Posterior vena cava (tissue), 2 donors: ENCODE measurements at places on chromosomes 5 and 9. TPM values are rescaled to one million over a fixed set of nuclear protein-coding genes. Genes with fewer than 3 reads are reported as not detected.
A peak's percentile ranks its signal among the peaks of the same experiment; 100 is the strongest.

The PTGS1 gene
- 20.8 TPM for total RNA-seq

The AQP3 gene
- total RNA-seq = 8.4 TPM

The INSL6 gene
- not detected for total RNA-seq

The ECSCR gene
- total RNA-seq = 46.6 TPM

The FNIP1 gene
- 39.5 TPM for total RNA-seq

The AGXT2 gene
- total RNA-seq = not detected

The C5orf34 gene
- 2.3 TPM for total RNA-seq

The DPYSL3 gene
- total RNA-seq = 418 TPM

The BTNL9 gene
- 22.6 TPM for total RNA-seq

The CAVIN4 gene
- 1.5 TPM for total RNA-seq

The RHOBTB3 gene
- total RNA-seq = 55.7 TPM

The IFNK gene
- total RNA-seq = not detected

- DNase-seq = no peak
Measured at GRCh38 chr5:94094793-94095441, 353.5 kb upstream of the POU5F2 start.

- DNase-seq = no peak
Measured at GRCh38 chr9:73411494-73411893, 259.8 kb downstream of the ANXA1 start.

DNA sequence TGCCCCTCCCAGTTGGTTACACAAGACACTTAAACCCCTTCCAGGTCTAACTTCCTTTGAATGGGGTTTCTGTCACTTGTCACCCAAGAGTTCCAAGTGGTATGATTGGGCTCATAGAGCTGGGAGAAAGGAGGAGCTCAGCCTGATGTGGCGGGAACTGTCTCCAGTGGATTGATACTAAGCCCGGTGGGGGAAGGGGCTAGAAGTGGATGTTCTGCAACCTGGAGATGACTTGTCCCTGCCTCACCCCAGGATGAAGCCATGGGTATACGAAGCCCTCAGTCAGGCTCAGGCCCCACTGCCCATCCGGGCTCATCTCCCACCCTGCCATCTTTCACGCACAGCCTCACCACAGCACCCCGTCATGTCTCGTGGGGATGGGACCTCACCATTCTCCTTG, 203.9 kb downstream of the CDK5RAP2 start:
- no peak for DNase-seq

GRCh38 chr5:33850100-33850594, 41.6 kb downstream of the ADAMTS12 start:
- no peak for DNase-seq

- DNase-seq = no peak
Measured at GRCh38 chr9:92499701-92500100, 17.4 kb upstream of the ASPN start.

DNA sequence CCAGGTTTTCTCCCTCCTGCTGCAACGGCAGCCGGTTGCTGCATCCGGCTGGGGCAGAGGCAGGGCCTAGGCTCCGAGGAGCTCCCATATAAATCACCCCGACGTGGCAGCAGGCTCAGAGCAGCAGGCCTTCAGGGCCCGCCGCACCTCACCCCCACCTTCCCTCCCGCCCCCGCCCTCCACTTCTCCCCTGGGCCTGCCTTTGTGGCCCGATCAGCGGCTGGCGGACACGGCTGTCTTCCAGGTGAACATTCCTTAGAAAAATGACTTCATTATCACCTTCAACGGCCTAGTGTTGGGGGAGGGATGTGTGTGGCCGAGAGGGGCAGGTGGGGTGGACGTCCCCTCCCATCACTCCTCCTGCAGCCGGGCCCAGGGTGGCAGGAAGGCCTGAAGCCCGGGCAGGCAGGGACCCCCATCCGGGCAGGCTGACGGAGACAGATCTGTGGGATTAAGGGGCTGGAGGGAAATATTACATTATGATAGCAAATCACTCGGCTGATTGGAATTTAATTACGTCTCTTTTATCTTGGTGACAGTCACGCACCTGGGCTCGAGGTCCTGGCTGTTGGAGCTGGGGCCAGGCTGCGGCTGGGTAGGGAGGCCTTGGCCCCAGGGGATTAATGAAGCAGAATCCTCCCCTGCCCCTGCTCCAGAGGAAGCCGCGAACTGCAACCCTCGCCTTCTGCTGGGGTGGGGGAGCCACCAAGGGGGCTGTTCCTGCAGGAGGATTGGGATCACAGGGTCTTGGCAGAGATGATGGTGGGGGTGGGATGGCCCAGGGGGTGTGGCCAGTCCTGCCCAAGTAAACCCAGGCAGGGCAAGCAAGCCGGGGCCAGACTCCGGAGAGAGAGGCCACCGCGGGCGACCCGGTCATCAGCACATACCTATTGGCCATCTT, 38.4 kb upstream of the RXRA start:
- DNase-seq = no peak

DNA sequence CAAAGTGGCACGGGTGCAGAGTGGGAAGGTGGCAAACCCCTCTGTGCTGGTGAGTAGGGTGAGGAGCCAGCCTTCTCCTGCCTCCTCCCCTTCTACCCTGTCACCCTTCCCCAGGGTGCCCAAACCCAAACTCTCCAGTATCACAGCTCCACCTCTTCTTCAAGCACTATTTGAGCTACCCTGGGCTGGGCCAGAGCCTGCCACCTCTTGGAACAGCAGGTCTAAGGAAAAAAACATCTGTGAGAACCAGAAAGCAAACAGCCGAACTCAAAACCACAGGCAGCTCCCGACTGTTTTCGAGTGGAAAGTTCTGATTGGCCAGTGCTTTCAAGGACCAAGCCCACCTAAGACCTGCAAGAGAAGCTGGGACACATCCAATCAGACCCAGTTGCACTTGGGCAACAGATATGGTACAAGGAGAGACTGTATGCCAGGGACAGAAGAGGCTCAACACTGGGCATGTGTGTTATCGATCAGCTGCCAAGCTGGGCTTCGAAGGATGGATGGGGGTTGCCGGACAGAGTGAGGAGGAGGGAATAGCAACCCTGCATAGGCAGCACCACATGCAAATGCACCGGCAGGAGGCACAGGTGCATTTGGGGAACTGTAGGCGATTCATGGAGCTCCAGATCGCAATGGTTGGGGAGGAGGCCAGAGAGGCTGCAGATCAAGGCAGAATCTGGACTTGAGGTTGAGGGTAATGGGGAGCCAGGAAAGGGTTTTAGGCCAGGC, 19.7 kb downstream of the ACSL6 start:
- DNase-seq = peak; percentile 51

DNA sequence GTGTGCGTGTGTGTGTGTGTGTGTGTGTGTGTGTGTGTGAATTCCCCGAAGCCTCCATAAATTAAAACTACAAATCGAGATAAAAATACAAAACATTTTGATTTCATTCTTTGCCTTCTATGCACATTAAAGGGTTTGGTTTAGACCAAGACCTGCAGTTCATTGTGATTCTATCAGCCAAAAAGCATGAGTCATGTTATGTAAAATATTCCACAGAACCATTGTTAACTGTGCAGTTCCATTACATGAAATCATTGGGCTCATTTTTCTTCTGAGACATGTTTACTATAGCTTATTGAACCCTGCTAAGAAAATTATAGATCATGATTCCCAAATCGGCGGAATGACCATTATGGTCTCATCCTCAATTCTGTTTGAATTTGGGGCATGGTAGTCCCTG, 11.7 kb downstream of the CAVIN4 start:
- no peak for DNase-seq

GRCh38 chr9:121538221-121538620, 38.6 kb upstream of the GGTA1 start:
- peak; percentile 42 for DNase-seq

DNA sequence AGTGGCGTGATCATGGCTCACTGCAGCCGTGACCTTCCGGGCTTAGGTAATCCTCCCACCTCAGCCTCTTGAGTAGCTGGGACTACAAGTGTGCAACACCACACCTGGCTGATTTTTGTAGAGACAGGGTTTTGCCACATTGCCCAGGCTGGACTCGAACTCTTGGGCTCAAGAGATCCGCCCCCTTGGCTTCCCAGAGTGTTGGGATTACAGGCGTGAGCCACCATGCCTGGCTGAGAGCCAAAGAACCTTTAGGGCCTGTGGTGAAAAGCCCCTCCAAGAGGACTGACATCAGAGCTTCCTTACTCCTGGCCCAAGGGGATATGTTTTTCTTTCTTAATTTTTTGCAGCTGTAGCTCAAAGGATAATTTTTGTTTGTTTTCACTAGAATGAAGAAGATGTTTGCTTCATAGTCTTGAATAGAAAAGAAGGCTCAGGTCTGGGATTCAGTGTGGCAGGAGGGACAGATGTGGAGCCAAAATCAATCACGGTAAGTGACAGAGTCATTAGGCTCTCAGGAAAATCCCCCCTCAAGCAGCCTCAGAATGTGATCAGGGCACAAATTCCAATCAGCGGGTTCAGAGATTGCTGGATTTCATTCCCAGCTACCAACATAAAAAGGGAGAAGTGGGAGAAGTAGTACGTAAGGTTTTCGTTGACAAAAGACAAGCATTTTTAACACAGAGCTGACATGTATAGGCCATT, 77.1 kb downstream of the GOLPH3 start:
- DNase-seq = no peak

GRCh38 chr5:137954131-137954879, 65.0 kb downstream of the PKD2L2 start:
- DNase-seq = no peak

GRCh38 chr9:8157683-8158324, 358.2 kb upstream of the DMAC1 start:
- DNase-seq = no peak

GRCh38 chr5:31427724-31428309, 104.1 kb downstream of the DROSHA start:
- no peak for DNase-seq

DNA sequence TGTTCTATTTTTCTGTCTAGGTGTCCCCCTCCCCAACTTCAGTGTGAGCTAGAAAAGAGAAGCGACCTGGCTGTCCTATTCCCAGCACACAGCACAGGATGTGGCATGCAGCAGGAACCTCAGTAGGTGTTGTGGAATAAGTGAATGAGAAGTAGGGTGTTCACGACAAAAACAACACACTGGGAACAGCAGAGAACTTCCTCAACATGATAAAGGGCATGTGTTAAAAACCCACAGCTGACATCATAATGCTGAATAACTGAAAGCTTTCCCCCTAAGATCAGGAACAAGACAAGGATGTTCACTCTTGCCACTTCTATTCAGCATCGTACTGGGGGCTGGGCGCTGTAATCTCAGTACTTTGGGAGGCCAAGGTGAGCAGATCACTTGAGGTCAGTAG, 155.6 kb upstream of the ZNF618 start:
- no peak for DNase-seq

DNA sequence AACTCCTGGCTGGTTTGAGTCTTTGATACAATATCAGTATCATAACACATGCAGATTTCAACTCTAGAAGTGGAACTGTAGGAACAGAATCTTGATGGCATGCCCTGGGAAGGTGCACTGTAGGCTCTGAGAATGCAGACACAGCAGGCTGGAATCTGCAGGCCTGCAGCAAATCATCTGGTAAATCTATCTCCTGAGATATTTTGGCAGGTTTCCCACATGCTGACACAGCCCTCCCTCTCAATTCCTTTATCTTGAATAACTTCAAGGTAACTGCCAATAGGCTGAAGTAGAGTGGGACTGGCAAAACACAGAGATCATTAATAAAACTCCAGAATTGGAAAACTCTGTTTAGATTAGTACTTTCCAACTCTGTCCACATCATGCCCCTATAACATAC, 177.8 kb upstream of the PCSK5 start:
- DNase-seq = no peak

- no peak for DNase-seq
Measured at GRCh38 chr9:136349546-136349945, 14.0 kb downstream of the DNLZ start.

DNA sequence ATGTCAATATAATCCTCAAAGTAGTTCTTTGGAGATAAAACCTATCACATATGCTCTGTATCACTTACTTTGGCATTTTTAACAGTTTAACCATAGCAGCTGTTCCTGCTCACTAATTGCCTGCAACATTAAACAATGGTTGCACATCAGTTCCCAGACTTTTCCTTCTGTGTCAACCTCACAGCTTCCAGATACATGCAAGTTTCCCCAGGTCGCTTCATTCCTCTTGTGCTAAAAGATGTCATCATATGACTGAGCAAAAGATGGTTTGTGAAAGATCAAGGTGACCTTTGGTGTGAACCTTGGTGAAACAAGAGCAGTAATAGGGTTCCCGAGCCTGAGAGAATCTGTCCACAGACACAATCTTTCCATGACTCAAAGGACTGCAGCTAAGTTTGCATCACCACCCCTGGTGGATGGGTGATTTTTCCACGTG, 500.4 kb upstream of the PAPPA start:
- no peak for DNase-seq

- DNase-seq = peak; percentile 32
Measured at GRCh38 chr9:134923466-134923865, 5.8 kb upstream of the FCN1 start.

GRCh38 chr5:135102716-135103574, 68.9 kb upstream of the PITX1 start:
- DNase-seq = no peak

GRCh38 chr5:146947181-146947941, 68.8 kb upstream of the PPP2R2B start:
- DNase-seq = no peak

DNA sequence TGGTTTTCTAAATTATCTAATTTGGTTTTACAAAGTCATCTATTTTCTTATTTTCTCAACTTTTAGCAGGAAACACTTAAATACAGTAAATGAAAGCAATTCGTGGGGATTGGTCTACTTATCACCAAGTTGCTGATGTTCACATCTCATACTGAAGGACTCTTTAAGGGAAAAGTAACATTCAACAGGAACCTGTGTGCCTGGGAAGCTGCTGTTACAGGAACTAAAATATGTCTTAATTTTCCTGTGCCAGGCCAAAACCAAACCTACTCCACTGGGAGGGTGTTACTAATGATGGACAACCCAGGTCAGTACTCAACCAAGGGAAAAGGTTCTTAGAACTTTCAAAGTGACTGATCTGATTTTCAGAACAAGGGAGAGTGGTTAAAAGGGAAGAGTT, 5.3 kb downstream of the ISCA1 start:
- no peak for DNase-seq

- DNase-seq = no peak
Measured at GRCh38 chr9:75592586-75592985, 297.9 kb upstream of the PCSK5 start.
